ENCODE measurements at places on chromosomes 1 and 21. TPM values are rescaled to one million over a fixed set of nuclear protein-coding genes. Genes with fewer than 3 reads are reported as not detected.

DNA sequence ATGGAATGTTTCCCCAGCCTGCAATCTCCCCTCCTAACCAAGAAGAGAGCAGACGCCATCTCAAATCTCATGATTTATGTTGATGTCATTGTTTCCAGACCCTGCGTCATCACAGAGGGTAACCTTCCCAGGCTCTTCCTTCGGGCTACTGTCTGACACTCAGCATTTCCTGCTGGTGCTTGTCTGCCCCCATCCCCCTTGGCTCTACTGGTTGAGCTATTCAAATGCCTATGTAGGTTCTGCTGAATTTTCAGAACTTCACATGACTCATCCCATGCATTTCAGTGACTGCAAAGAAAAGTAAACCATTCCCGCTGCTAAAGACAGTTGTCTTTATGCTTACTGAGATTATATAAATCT, 24.8 kb upstream of the ITPKB start:
- no peak for DNase-seq

- no peak for DNase-seq
Observed at GRCh38 chr1:207917080-207917479, 6.2 kb upstream of the CD34 start.

DNA sequence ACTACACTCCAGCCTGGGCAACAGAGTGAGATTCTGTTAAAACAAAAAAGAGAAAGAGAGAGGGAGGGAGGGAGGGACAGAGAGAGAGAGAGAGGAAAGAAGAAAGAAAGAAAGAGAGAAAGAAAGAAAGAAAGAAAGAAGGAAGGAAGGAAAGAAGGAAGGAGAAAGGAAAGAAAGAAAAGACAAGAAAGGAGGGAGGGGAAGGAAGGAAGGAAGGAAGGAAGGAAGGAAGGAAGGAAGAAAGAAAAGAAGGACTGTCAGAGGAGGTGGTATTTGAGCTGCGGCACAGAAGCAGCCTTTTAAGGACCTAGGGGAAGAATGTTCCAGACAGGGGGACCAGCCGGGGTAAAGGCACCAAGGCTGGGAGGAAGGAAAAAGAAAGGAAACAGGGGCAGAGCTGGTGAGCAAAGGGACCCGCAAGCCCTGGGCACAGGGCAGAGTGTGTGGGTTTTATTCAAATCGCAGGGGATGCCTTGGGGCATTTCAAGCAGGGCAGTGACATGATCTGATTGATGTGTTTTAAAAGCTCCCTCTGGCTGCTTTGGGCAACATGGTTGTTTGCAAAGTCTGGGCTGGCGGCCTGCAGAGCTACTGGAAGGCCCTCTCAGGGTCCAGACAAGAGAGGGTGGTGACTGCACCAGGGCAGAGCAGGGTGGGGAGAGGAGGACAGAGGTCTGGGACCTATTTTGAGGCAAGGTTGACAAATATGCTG, 176.9 kb upstream of the VAMP3 start:
- DNase-seq = no peak

DNA sequence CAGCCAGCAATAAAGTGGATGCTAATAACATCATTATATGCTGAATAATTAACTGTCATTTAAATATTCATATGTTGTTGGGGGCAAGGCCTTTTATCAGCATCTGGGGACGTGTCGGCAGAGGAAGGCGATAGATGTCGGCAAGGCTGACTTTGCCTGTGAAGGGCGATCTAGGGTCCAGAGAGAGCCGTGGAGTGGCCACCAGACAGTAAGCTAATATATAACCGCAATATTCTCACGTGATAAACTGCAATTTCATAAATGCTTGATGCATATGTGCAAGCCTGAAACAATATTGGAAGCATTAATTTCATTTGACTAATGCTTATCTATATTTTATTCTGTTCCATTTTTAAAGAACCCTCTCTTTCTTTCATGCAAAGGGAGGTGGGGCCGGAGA, 141.0 kb upstream of the POU3F1 start:
- DNase-seq = no peak

- no peak for DNase-seq
Observed at GRCh38 chr21:17915976-17916375, 96.8 kb upstream of the C21orf91 start.

DNA sequence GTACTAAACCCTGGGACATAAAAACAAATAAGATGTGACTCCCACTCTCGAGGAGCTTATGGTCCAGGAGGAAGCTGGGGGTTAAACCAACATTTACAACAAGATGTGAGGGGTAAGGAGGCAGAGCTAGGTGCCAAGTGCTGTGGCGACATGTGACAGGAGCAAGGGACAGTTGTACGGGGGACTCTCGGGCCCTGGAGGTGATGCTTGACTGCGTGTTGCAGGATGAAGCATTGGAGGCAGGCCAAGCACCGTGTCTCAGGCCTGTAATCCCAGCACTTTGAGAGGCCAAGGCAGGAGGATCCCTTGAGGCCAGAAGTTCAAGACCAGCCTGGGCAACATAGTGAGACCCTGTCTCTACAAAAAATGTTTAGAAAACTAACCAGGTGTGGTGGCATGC, 36.8 kb downstream of the ATP5PO start:
- DNase-seq = no peak

GRCh38 chr1:26542771-26543451, 13.3 kb downstream of the RPS6KA1 start:
- DNase-seq = no peak

Gene KLHDC7A
- not detected for total RNA-seq

Gene KRTAP12-2
- total RNA-seq = not detected
